CD14-positive monocyte (primary cell): ENCODE measurements at places on chromosomes 5 and 9. TPM values are rescaled to one million over a fixed set of nuclear protein-coding genes. Genes with fewer than 3 reads are reported as not detected.
A peak's percentile ranks its signal among the peaks of the same experiment; 100 is the strongest.

- DNase-seq = no peak
Observed at GRCh38 chr5:128854931-128855330, 110.4 kb upstream of the SLC27A6 start.

DNA sequence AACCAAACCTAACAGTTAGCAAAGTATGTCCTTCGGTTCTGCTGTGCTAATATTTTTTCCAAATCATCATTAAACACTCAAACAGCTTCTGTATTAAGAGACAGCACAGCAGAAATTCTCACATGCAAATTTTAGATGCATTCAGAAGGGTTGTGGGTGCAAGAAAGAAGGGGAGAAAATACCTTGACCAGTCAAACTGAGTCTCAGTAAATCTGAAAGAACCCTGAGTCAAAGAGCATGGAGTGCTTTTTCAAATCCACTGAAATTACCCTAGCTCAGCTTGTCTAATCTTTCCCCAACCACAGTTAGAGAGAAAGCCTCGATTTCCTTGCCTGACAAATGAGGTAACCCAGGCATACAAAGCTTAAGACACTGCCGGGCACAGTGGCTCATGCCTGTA lies 55.1 kb downstream of the RETREG1 start:
- no peak for DNase-seq

- peak; percentile 19 for DNase-seq
Observed at GRCh38 chr5:68255305-68256120, 40.0 kb downstream of the PIK3R1 start.

GRCh38 chr9:6512085-6512657 lies 99.2 kb downstream of the UHRF2 start:
- no peak for DNase-seq

DNA sequence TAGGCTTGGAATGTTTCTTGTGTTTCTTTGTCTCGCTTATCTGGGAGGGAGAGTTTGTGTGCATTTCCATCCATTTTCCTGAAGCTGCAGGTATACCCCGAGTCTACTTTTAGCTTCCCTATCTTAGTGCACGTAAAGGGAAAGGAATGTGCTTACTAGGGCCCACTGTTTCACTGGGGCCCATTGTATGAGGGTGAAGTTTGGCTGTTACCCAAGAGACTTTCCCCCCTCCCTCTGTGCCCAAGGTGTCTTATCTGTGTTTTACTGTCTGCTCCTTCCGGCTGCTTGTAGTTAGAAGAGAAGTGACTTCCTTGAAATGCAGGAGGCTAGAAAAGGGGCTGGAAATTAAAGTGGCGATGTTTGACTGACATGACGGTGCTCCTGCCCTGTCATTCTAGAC lies 12.1 kb upstream of the BTNL3 start:
- DNase-seq = no peak

- no peak for DNase-seq
Observed at GRCh38 chr9:123798195-123798594, 131.7 kb downstream of the DENND1A start.

- DNase-seq = no peak
Observed at GRCh38 chr9:27059412-27059811, 49.6 kb upstream of the TEK start.

DNA sequence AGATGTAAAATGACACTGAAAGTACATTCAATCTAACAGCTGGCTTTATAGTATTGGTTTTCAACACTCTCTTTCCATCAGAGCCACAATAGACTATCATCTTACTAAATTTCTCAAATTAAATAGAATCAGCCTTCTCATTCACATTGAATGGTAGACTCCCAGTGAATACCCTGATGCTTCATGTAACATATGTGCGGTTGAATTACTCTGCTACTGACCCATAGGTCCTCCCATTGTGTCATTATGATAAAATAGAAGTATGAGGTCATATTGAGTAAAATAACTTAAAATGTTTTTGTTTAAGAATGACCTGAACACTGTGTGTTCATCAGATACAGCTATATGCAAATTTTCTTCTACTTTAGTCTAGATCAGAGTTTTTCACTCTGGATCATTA lies 75.9 kb upstream of the ADAMTSL1 start:
- DNase-seq = no peak

DNA sequence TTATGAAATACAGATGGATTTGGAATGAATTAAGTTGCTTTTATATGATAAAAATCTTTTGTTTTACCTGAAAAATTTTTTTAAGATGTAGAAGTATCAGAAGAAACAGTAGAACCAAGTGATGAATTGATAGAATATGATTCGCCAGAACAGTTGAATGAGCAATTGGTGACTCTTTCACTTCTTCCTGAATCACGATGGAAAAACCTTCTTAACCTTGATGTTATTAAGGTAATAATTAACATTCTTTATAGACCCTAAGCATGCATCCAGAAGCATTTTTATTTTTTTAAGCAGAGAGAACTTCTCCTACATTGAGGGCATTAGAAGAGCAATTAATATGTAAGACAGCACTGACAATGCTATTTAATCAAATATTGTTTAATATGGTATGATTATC lies 28.8 kb downstream of the WDR36 start:
- DNase-seq = no peak

DNA sequence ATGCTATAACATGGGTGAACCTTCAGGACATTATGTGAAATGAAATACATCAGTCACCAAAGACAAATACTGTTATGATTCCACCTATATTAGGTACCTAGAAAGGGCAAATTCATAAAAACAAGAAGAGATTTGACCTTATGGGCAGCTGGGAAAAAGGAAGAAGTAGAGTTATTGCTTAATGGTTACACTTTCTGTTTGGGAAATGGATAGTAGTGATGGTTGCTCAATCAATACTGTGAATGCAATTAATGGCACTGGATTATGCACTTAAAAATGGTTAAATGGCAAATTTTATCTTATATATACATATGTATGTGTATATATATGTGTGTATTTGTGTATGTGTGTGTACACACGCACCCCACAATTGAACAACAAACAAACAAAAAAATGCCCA lies 15.2 kb downstream of the FKBP15 start:
- DNase-seq = peak; percentile 59

DNA sequence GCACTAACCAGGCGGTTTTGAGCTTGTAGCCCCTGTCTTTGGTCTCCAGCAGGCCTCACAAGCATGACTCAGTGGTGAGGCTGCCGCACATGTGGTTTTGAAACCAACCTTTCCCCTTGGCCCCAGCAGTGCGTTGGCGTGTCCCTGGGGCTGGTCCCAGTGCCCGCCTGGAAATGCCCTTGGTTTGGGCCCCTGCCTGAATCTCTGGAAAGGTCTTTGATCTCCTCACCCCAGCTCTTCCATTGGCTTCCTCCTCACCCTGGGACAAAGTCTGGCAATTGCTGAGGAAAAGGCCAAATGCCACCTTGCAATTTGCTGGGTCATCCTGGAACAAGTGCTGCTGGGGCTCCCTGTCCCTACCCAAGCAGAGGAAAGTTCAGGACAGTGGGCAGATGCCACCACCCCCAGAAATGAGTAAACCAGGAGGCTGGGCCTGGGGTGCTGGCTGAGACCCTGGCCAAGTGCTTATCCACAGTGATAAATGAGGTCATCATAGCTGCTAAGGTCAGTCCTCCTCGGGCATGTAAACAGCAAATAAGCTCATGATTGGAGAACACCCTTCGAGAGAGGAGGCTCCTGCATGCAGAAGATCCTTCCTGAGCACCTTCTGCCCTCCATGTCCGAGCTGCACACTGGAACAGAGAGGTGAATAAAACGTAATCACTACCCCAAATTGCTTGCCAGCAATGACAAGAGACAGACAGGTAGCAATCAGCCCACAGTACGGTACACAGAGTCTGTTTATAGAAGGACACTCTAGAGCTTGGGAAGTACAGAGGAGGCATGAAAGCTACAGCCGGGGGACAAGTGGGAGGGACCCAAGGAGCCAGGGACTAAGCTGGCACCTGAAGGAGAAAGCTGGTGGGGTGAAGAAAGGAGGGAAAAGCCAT lies 98.9 kb upstream of the CPEB4 start:
- peak; percentile 82 for DNase-seq

DNA sequence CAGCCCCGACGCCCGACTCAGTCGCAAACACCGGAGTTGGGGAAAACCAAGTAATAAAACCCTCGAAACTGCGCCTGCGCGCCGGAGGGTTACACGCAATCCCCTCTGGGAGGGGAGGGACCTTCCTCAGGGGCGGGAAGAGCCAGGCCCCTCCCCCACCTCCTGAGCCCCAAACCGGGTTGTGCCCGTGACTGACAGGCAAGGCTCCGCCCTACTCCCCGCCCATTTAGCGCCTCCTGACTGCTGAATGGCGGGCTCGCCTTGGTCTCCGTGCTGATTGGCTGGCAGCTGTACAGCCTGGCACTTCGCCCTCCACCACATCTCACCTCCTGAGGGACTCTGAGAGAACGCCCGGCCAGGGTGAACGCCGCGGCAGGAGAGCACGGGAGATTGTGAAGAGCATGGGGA lies at the start of gene PRDM9:
Gene PRDM9 (plus strand): TSS at position 332 of the 408 bp plus-strand sequence. CDS start 1,425 bp downstream, outside the sequence.
- DNase-seq = no peak

DNA sequence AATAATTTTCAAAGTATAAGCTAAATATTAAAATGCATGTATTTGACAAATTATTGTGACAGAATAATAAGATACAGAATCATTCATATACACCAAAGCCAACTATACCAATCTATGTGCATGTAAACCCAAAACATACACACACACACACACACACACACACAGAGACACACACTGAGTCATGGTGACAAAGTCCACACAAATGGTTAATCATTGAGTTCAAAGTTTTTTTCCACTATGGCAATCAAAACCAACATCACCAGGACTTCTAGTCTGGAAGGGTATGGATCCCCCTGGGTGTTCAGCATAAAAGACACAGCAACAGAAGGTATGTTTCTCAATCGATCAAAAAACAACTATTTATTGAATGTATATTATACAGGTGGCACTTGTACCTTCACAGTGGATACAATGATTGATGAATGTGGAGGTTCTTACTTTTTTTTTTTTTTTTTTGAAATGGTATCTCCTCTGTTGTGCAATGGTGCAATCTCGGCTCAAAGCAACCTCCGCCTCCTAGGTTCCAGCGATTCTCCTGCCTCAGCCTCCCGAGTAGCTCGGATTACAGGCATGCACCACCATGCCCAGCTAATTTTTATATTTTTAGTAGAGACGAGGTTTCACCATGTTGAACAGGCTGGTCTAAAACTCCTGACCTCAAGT lies 137.0 kb downstream of the PDE4D start:
- DNase-seq = no peak

- DNase-seq = peak; percentile 44
Observed at GRCh38 chr5:14560091-14560595, 21.4 kb upstream of the OTULINL start.

GRCh38 chr9:116423149-116423548 lies 264.0 kb upstream of the TRIM32 start:
- DNase-seq = no peak

GRCh38 chr5:177493795-177494345 lies 3.5 kb downstream of the PDLIM7 start:
- no peak for DNase-seq

The CEL gene
- polyA plus RNA-seq = 0.23 and 0.24 TPM in 2 replicates

The SETX gene
- 18.4 TPM for polyA plus RNA-seq

The PIP5KL1 gene
- polyA plus RNA-seq = 0.31 TPM

The PAPPA gene
- polyA plus RNA-seq = not detected

The SLC28A3 gene
- polyA plus RNA-seq = 0.41 and 1.9 TPM in 2 replicates

The ACO1 gene
- 2.2 and 2.9 TPM in 2 replicates for polyA plus RNA-seq

The DBH gene
- polyA plus RNA-seq = not detected

The FUT7 gene
- polyA plus RNA-seq = 6.1 and 9.7 TPM in 2 replicates

The CNTFR gene
- not detected for polyA plus RNA-seq

The NUTM2G gene
- not detected for polyA plus RNA-seq
